ENCODE measurements at places on chromosomes 11 and 22.
A peak's percentile ranks its signal among the peaks of the same experiment; 100 is the strongest.

- no peak for DNase-seq
These were observed 4.3 kb upstream of the WT1 start for GRCh38 chr11:32439501-32440210.

GRCh38 chr11:112318184-112318591 is 57.5 kb upstream of the PLET1 start:
- DNase-seq, result no peak

- no peak for DNase-seq
These were observed 46.1 kb downstream of the PHF21A start for GRCh38 chr11:46075168-46075567.

DNA sequence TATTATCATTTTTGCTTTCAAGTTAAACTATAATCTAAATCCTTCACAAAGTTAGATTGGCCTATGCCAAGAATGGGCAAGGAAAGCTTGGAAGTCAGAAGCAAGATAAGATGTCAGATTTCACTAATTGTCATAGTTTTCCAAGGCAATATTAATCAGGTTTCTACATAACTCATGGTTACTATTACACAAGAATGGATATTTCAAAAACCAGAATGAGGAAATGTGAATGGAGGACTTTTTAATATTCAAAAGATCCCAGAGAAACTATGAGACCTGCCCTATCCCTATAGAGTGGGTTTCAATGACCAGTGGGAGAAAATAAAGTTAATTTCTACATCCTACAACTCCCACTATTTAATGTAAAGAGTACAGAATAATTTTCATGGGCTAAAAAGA is 203.2 kb downstream of the CASP12 start:
- DNase-seq, result no peak

DNA sequence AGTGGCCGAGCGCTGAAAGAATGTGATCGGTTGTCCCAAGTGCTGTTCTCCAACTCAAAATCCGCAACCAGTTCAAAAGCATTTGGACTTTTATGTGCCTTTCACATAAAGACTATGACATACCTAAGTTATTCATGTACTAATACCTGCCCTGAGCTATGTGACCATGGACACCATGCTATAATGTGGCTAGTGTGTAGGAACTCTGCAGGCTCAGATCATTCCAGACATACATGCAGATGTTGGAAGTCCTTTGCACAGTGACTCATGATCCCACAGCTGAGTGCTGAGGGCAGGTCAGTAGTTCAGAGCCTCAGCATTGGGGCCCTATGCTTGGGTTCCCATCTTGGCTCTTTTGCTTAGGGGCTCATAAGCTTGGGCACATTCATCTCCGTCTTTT is 95.4 kb downstream of the IGLL1 start:
- DNase-seq, result no peak

DNA sequence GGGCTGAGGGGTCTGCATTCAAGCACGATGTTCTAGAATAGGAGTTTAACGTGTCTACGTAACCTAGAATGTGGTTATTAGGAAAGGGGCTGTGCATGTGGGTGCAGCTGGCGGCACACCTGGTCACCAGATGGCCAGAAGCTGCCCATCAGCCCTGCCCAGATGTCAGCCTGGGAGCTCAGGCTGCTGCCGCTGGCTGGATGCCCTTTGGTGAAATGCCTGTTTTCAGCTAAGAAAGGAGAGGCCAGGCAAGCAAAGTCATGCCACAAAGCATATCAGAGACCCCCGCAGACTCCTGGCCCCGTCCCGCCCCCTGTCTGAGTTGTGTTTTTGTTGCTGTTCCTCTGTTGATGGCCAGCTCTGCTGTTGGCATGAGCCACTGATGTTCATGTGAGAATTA is 11.3 kb upstream of the ADORA2A start:
- no peak for DNase-seq

GRCh38 chr11:95138448-95138847 is 48.8 kb downstream of the ENDOD1 start:
- DNase-seq, result no peak

- peak; percentile 89 for DNase-seq
These were observed 39.1 kb downstream of the OR4D9 start for GRCh38 chr11:59550368-59550841.
